ENCODE measurements at places on chromosomes 4 and X. TPM values are rescaled to one million over a fixed set of nuclear protein-coding genes. Genes with fewer than 3 reads are reported as not detected.

- no peak for DNase-seq
Measured at GRCh38 chrX:149909324-149910177, 19.8 kb upstream of the HSFX4 start.

DNA sequence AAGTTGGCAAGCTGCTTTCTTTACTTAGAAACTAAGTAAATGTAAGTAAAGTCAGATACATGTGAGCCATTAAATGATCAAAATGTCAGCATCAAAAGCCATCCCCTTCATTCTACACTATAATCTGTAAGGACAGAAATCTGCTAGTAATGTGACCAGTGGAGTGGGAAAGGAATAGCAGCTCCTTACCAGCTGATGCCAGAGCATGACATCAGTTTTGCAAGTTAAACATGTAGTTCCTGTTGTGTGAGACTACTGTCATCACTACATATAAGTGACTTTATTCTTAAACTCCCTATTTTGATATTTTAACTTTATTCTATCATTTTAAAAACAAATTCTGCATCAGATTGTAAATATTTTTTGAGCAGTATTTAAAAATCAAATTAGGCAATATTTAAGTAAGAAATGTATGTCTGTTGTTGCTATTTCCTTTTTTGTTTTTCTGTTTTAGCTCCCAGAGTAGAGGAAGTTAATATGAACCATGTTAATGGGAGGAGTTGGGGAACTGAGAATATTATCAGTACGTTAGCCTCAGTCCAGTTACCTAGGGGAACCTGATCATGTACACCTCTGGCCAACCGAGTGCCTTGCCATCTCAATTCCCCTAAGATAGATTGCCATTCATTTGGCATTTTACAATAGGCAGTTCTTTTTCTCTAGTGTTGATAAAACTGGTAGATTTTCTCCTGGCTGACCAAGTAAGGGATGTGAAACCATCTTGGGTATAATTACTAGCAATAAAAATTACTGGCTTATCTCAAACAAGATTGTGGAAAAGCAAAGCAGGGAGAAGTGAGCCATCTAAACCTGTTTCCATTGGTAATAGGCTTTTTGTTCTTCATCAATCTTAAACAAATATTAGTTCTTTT is 34.7 kb downstream of the CCNI start:
- no peak for DNase-seq

DNA sequence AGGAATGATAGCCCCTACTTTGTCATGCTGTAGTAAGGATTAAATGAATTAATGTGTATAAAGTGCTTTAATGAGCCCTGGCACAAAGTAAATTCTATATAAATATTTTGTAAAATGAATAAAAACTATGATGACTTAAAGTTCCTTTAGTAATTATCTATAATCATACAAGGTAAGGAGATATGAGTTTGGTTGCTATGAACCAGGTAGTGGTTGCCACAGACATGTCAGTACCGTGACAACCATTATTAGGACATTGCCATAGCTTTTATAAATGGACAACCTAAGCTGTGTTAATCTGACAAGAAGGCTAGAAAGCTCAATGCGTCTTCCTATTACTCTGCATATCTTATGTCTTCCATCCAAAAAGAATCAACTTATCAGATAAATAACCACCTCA is at the start of gene ARL13A:
Gene ARL13A, plus strand, starts transcription at position 301 of the 400 bp plus-strand sequence. CDS start 3,982 bp downstream, outside the sequence.
- DNase-seq, result no peak

DNA sequence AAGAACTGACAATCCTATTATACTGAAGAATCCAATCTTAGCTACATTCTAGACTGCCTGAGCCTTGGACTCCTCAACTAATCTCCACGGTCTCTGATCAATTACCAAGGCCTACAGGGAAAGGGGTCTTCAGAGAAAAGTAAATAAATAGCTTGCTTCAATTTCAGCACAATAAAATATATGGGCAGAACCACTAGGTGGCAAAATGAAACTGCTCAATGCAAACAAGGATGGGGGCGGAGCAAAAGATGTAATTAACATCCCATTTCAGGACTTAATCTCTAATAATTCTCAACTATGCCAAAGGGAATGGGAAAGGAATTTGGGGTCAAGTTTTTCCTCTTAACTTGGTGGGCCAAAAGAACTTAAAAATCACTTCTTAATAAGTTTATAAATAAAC is 78.4 kb upstream of the MAP3K15 start:
- peak; percentile 13 for DNase-seq

DNA sequence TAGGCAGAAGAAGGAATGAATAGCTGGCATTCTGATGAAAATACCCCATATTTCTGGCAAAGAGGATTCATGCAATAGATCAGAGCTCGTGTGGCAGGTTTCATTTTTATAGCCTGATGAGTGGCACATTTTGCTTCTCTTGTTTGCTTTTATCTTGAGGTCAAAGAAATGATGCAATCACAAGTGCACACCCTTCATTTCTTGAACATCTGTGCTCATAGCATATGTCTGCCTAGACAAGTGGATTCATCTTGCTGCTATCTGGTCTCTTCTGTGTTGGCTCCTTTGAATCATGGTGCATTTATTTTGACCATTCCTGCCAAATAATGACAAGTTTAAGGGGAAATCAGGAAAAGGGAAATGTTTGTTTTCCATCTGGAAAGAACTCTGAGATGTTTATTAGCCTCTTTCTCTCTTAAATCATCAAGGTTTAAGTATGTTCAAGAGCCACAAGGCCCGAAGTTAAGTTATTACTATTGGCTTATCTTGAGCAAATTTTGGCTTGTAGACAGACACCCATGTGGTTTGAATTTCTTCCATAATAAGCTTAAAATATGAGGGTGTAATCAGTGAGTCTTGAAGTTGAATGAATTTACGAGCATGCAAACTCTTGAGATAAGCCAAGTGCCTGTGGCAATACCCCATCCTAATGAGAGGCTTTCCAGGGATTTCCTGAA is 59.3 kb upstream of the HS3ST1 start:
- DNase-seq, result peak; percentile 21

DNA sequence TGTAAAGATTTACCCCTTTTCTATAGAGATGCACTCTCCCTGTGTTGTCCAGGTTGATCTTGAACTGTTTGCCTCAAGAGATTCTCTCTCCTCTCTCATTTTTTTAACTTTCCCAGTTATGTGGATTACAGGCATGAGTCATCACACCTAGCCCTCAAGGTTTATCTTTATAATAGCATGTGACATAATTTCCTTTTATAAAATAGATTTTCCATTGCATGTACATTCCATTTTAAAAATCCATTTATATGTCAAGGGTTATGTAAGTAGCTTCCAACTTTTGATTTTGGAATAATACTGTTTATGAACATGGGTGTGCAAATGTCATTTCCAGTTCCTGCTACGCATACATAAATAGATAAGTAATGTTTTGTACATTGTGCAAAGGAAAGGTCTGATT is 20.6 kb downstream of the ZNF721 start:
- DNase-seq, result peak; percentile 49

DNA sequence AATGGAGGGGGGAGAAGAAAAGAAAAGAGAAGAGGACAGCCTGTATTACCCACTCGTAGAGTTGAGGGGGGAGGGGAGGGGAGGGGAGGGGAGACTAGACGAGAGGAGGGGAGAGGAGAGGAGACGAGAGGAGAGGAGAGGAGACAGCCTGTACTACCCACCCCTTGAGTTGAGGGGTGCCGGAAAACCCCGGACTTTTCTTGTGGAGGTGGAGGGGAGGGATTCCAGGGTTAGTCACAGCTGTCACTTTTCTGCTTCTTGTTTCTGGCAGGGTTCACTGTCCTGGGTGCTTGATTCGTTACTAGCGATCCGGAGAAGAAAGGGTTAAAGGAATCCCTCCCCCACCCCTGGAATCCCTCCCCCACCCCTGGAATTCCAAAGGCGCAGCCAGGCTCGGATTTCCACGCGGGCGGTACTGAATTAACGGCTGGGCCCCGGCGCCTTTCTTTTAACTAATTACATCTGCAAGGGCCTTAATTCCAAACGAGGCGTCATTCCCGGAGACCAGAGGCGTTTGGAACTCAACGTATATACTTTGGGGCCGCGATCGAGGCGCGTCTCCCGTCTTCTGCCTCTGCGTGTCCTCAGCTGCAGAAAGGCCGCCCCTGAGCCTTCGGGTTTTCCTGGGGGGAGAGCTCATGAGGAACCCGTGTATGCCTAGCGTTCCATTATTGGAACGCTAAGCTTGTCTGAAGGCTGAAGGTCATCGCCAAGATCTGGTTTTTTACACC is 20.1 kb upstream of the CSF2RA start:
- no peak for DNase-seq

- DNase-seq, result no peak
Measured at GRCh38 chrX:24151513-24151912, 2.0 kb downstream of the ZFX start.

DNA sequence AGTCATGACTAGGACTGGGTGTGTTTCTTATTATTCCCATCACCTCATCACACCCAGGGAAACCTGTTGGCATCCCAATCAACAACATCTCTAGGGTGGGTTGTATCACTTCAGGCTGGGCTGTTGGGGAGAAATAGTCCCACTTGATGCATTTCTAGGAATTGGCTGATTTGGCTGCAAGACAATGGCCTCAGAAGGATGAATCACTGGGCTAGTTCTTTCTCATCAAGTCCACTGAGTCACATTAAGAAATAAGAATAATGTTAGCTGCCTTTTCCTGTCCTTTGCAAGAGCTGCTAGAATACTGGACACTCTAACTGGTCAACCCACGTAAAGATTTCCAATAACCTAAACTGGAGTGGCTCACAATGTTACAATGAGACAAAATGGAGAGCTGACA is 104.2 kb downstream of the CHRDL1 start:
- DNase-seq, result peak; percentile 2

DNA sequence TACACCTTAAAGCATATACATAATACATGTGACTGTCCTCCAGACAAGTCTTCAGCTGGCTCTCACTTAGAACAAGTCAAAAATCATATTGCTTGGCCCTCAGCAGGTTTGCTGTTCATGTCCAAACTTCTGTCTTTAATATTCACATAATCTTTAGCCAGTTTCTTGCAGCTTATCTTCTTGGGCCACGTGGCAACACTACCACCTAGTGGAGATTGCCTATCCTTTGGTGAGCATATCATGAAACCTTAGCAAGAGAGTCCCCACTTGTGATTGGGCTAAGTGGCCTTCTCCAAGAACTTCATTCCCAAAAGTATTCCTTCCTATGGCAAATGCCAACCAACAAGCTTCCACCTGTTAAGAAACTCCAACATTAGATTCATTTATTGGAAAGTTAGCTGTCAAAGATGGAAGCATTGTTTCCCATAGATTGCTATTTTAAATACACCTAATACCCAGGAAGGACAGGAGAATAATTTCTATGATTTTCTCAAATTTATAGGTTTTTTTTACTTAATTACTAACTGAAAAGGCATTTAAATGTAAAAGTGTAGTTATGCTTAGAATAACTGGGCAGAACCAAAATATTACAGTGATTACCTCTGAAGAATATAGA is 231.9 kb upstream of the INTU start:
- DNase-seq, result peak; percentile 59

DNA sequence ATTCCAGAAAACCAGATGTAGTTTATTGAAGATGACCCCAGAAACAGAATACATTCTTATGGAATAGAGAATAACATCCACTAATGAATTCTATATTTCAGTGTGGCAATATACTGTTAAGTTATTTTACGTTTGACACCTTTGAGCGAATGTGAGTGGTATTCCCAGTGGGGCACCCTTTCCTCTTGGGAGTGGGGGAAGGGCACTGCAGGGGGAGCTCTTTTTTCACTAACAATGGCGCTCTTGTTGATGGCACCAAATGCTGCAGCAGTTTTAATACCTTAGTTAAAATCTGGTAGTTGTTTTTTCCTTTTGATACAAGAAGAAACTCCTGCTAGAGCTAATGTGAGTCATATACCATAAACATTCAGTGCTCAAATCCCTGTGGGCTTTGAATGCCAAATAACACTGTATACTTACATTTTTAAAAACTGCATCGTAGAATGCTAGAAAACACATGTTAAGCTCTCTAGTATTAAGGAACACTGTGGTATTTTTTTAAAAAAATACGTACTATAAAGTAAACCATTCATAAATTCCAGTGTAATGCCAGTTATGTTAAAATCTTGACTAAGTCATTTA is 178.5 kb downstream of the DCHS2 start:
- peak; percentile 13 for DNase-seq

- DNase-seq, result no peak
Measured at GRCh38 chrX:154333837-154334271, 38.3 kb downstream of the TKTL1 start.

GRCh38 chr4:118285931-118286330 is 66.9 kb downstream of the PRSS12 start:
- DNase-seq, result no peak

- no peak for DNase-seq
Measured at GRCh38 chrX:145178268-145178667, 69.0 kb upstream of the SPANXN1 start.

DNA sequence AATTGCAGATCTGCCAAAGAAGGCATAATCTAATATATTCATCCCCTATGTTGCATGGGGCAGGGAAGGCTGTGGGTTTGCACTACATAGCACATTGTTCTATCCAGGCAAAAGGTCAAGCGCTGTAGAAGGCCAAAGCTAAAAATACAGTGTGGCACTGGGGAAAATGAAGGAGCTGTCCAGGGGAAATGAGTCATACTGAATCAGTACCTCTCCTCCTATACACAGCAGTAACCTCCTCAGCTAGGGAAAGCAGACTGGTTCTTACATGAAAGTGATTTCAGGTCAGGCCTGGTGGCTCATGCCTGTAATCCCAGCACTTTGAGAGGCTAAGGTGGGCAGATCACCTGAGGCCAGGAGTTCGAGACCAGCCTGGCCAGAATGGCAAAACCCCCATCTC is 31.0 kb upstream of the SLC25A4 start:
- peak; percentile 99 for DNase-seq

- DNase-seq, result no peak
Measured at GRCh38 chr4:63155561-63155960, 1253.7 kb downstream of the TECRL start.

- no peak for DNase-seq
Measured at GRCh38 chr4:2417765-2418649, at the start of gene ZFYVE28. TSS of gene ZFYVE28 (minus strand) at chr4:2418645. CDS start at chr4:2418323, 322 bp downstream.

- DNase-seq, result no peak
Measured at GRCh38 chrX:54920610-54921426, at the start of gene TRO. TSS of gene TRO (plus strand) at chrX:54920824. CDS start at chrX:54922247, 1,423 bp downstream.

DNA sequence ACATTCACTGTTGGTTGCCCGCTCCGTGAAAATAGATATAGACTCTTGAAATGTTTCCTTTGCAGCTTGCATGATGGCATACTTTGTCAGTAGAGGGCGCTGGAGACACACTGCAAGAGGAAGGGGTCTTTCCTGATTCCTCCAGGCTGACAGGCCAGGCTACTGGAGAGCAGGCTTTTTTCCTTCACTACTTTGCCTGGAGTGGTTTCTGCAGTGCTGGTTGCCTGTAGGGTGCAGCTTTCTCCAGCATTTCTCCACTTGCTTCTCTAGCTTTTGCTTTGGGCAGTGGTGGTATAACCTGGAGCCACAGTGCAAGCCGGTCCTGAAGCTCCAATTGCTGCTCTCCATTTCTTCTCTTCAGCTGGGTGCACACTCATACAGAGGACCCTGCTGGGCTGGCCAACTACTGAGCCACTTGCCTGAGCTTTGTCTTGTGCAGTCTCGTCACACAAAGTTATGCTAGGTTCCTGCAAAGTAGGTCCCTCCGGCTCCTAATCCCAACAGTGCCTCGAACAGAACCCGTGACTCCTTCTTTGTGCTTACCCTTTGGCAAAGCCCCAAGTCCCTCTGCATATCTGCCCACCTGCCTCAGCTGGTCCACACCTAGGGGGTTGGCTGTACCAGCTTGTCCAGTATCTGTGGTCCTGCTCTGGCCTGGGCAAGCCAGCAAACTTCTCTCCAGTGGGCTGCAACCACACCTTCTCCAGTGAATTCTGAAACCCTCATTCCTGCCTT is 46.3 kb downstream of the RASSF6 start:
- DNase-seq, result peak; percentile 67

DCAF8L2 gene
- not detected for total RNA-seq

GLUD2 gene
- 0.34 TPM for total RNA-seq

PGAM4 gene
- 1.4 TPM for total RNA-seq

CFAP99 gene
- total RNA-seq, result not detected

SHROOM4 gene
- total RNA-seq, result 1.5 TPM

ARX gene
- total RNA-seq, result 0.03 TPM

PDZD4 gene
- total RNA-seq, result 0.16 TPM

FRMD7 gene
- not detected for total RNA-seq

Measured in HT1080 (cell line).